ENCODE measurements at places on chromosomes 4 and X.

DNA sequence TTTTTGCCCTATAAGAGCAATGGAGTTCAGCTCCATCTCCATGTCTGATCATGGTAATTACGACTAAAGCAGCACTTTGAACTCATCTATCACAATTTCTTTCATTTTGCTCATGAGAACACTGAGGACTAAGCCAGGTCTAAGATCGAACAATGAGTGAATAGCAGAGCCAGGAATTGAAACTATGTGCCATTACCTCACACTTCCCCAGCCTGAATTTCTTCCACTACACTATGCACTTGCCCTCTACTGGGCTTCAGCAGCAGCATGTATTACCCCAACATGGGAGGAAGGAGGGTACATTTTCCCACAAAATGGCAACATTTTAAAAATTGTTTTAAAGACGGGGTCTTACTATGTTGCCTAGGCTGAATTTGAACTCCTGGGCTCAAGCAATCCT is 274.7 kb upstream of the FGF13 start:
- no peak for DNase-seq

DNA sequence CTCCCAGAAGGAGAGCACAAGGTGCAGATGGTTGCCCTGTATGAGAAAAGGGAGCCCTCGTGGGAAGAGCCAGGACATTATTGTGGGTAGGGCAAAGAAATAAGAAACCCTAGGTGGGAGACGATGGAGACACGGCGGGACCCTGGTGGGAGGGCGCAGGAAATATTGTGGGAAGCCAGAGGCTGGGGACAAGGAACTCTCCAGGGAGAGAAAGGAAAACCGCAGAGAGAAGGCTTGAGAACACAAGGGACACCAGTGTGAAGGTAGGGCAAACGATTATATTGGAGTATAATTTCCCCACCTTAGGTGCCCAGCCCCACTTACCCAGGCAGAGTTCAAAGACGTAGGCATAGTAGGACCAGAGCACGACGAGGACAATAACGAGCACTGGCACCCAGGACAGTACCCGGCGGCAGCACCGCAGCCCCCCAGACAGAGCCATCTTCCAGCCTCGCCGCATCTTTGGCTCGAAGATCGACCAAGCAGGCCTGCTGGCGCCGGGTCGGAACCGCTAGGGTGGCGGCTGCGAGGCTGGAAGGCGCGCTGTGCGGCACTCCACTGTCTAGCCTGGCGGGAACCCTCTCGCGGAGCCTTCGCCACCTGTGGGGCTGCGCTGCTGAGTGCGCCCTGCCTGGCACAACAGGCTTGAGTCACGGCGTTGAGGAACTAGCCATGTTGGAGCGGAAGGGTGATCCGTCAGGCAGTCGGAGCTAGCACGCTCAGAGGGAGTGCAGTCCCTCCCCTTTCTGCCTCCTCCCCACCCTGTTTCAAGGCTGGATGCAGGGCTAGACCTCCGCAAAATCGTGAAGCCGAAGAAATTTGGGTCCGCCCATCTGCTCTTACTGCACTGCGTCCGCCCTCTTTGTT is at the start of gene ZDHHC15:
ZDHHC15 (minus strand) TSS at position 473 of the 867 bp plus-strand sequence; CDS start at position 460, 13 bp downstream.
- peak; percentile 17 for DNase-seq

- no peak for DNase-seq
Observed at GRCh38 chrX:150548684-150549083, 19.7 kb upstream of the MTM1 start.

- no peak for DNase-seq
Observed at GRCh38 chr4:160026721-160027120, 923.8 kb downstream of the RAPGEF2 start.

- no peak for DNase-seq
Observed at GRCh38 chr4:189822326-189822725, 118.3 kb upstream of the FRG1 start.

DNA sequence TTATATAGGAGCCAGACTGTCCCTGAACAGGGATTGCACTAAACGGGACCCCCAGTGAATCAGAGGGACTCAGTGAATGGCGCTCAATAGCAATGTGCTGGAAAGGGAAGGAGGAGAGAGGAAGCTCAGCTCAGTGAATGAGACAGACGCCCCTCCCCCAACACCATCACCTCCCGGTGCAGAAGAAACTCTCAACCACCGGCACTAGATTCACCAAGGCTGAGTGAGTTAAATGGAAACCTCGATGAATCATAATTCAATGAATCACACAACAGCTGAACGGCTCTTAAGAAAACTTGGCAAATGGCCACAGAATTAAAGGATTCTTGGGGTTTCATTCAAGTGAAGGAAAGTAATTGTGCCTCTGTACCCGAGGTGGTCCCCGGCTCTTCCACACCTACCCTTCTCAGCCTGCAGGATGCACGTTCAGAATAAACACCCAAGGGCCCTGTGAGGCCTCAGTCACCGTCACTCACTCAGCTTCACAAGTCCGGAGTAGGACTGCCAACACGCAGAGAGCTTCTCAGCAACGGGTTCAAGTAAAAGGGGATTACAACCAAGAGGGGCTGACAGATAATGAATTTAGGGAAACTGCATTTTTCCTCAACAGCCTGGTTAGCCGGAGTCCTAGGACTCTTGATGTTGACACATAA is 29.3 kb downstream of the CRMP1 start:
- DNase-seq: peak; percentile 75

GRCh38 chrX:127025013-127025412 is 205.5 kb downstream of the PRR32 start:
- no peak for DNase-seq

GRCh38 chr4:20960291-20960690 is 260.0 kb downstream of the PACRGL start:
- no peak for DNase-seq

DNA sequence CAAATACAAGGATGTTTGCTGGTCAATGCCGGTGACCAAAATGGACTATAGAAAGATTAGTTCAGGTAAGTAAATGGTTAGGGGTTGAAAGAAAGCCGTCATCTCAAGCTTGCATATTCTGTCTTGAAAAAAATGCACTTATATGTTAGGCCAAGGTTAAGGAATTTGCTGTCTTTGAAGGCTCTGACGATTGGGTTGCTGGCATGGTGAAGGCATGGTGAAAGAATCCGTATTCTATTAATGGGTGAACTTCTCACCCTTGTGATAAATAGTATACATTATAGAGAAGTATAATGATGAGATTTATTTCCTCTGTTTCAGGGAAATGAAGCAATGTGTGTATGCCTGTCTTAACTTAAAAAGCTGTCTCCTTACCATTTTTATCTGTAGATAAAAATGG is 132.6 kb downstream of the ADGRL3 start:
- no peak for DNase-seq

DNA sequence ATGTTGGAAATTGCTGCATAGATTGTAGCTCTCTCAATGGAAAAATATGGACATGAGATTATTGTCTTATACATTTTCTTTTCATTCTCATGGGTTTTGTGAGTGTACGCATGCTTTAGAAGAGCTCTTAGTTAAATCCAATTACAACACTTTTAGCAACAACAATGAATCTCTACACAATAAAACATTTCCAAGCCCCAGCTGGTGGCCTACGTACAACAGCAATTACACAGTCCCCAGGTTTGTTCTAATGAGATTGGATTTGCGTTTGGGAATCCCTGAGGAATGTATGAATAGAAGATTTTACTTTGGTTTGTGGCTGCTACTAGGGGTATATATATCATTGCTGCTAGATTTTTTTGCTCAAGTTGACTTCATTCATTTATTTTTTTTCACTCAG is 98.6 kb downstream of the FHDC1 start:
- DNase-seq: no peak

GRCh38 chrX:77975755-77976154 is 6.3 kb upstream of the PGAM4 start:
- no peak for DNase-seq

- no peak for DNase-seq
Observed at GRCh38 chr4:64417974-64418373, 8.7 kb upstream of the TECRL start.

- no peak for DNase-seq
Observed at GRCh38 chr4:187840814-187841213, 154.8 kb upstream of the ZFP42 start.

DNA sequence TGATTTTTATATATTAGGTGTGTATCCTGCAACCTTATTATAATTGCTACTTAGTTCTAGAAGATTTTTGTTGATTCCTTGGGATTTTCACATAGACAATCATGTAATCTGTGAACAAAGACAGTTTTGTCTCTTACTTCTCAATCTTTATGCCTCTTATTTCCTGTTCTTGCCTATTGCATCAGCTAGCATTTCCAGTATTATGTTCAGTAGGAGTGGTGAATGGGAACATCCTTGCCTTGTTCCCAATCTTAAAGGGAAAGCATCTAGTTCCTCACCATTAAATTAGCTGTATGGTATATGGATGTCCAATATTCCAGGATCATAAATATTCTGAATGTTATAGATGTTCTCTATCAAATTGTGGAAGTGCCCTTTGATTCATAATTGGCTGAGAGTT is 41.8 kb downstream of the AWAT2 start:
- DNase-seq: no peak

DNA sequence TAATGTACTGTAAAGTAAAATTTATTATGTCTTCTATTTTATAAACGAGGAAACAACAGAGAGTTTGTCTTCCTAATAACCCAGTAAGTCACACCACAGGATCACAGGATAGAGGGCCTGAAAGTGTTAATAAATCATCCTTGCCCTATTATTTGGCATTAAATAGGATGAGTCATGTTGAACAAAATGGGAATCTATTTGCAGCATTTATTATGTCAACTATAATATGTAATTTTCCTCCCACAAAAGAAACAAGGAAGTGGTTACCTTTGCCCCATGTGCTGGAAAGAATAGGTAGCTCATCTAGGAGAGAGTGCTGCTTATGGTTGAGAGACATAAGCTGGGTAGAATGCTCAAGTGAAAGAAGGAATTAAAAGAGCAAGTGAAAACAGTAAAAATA is 237.6 kb upstream of the NDST3 start:
- no peak for DNase-seq

DNA sequence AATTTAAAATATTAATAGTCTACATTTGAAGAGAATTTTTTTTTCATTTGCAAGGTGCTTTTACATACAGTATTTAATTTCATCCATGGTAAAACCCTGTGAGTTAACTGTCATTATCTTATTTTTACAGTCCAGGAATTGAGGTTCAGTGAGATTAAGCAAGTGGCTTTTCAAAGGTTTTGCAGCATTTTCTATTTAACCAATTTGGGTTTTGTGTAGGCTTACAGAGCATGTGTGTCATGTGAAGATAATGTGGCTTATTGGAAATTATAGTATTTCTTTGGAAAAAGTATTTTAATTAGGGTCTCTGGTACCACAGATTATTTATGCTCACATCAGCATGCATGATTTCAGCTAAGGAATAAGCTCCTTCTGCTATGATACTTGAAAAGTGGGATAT is 4.5 kb downstream of the XK start:
- DNase-seq: no peak

GRCh38 chr4:48963042-48963679 is 22.9 kb upstream of the CWH43 start:
- DNase-seq: peak; percentile 60

DNA sequence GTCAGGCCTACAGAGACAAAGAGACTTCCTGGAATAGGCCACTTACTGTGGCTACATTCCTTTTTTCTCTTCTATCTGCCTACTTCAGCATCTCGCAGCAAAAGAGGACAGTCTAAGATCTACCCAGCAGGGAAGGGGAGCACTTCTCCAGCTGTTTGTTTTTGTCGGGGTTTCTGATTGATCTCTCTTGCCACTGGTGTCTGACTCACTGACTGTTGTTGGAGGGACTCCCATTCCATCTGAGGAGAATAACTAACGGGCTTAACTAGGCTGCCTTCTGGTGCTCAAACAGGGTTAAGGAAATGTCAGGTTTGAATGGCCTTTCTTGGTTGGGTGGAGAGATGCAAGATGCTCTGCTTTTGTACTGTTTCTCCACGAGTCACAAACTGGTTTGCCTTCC is 100.2 kb upstream of the TMEM164 start:
- no peak for DNase-seq

- DNase-seq: no peak
Observed at GRCh38 chrX:20718592-20719380, 452.1 kb upstream of the RPS6KA3 start.

GRCh38 chr4:61275241-61275640 is 75.1 kb downstream of the ADGRL3 start:
- no peak for DNase-seq
